Activated CD8-positive, alpha-beta memory T cell treated with anti-CD3 and anti-CD28 coated beads, Interleukin-2, amount 10 ng/mL, durations not matched to agents 7 days and 5 days (primary cell): ENCODE measurements at places on chromosomes 4 and X. TPM values are rescaled to one million over a fixed set of nuclear protein-coding genes. Genes with fewer than 3 reads are reported as not detected.
A peak's percentile ranks its signal among the peaks of the same experiment; 100 is the strongest.

SMIM10 gene
- total RNA-seq, result 1.1 TPM

DNA sequence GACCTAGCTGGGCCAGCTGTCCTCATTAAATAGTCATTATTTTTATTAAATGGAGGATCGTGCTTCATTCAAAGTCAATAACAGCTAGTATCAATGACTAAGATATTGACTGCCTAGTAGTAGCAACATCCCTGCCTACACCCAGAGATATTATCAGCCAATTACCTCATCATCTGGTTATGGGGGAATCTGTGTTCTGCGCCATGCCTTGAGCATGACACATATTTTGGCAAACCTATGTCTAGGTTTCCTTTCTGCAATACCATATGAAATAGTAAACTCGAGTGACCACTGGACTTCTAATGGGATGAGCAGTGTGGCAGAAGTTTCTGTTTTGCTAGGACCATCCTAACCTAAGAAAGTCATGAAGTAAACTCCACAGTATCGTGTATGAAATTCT, 50.0 kb upstream of the AADAT start:
- peaks cover 2% of the 10 kb centered on the region for H3K27me3 ChIP-seq
- H3K4me3 ChIP-seq, result no peak overlapping the region
- H3K36me3 ChIP-seq, result no peaks in the 10 kb centered on the region

DNA sequence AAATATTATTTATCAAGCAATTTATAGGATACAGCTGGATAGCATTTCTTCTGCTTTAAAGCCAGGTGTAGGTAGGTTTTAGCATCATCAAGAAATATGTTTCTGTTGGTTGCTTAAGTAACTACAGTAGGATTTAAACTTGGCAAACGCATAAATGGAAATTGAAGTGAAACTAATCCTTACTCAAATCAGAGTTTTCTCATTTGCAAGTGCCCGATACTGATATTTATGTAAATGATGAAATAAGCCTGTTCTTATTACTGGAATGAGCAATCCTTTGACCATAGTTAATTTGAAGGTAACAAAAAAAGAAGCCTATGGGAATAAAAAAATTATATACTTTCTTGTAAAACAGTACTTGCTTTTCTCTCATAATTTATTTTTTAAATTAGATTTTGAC, 23.2 kb upstream of the PIGA start:
- DNase-seq, result no peak
- no peaks in the 10 kb centered on the region for H3K36me3 ChIP-seq

- peaks cover 10% of the 10 kb centered on the region for H3K4me1 ChIP-seq
- no peaks in the 10 kb centered on the region for H3K27me3 ChIP-seq
- peaks cover 8% of the 10 kb centered on the region for H3K36me3 ChIP-seq
Observed at GRCh38 chr4:4420421-4420820, 33.5 kb downstream of the NSG1 start.

ZCCHC18 gene
- 3.9 TPM for total RNA-seq

CCNA2 gene
- 125 TPM for total RNA-seq

ZGRF1 gene
- 59.5 TPM for total RNA-seq

DNA sequence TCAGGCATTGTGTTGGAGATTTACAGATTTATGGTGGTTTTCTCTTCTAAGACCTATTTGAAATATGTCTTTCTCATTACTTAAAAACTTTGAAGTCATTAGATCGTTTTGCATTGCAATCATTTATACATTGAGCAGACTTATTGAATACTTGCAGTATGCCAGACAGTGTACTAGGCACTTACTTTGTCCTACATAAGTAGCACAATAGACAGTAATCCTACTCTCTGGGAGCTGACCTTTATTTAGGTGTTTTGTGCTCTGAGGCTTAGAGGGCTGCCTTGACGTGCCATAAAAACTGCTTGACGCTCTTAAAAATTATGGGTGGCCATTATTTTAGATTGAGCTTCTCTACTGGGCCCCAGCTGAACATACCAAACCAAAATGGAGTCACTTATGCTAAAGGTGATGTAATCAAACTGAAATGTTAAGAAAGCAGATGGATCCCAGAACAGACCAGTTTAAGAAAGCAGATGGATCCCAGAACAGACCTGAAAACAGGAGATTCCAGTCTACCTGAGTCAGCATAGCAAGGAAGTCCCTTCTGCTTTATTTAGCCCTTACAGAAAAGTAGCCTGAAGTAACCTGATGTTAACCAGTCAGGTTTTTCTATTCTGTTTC, 42.4 kb downstream of the PTTG2 start:
- DNase-seq, result no peak
- H3K27me3 ChIP-seq, result no peaks in the 10 kb centered on the region
- peaks cover 18% of the 10 kb centered on the region for H3K4me1 ChIP-seq
- H3K36me3 ChIP-seq, result peaks cover 4% of the 10 kb centered on the region

GRCh38 chr4:33085709-33086108, 2365.5 kb downstream of the PCDH7 start:
- no peaks in the 10 kb centered on the region for H3K36me3 ChIP-seq
- H3K4me3 ChIP-seq, result no peak overlapping the region
- no peak overlapping the region for H3K27ac ChIP-seq
- H3K27me3 ChIP-seq, result no peaks in the 10 kb centered on the region
- DNase-seq, result no peak

DNA sequence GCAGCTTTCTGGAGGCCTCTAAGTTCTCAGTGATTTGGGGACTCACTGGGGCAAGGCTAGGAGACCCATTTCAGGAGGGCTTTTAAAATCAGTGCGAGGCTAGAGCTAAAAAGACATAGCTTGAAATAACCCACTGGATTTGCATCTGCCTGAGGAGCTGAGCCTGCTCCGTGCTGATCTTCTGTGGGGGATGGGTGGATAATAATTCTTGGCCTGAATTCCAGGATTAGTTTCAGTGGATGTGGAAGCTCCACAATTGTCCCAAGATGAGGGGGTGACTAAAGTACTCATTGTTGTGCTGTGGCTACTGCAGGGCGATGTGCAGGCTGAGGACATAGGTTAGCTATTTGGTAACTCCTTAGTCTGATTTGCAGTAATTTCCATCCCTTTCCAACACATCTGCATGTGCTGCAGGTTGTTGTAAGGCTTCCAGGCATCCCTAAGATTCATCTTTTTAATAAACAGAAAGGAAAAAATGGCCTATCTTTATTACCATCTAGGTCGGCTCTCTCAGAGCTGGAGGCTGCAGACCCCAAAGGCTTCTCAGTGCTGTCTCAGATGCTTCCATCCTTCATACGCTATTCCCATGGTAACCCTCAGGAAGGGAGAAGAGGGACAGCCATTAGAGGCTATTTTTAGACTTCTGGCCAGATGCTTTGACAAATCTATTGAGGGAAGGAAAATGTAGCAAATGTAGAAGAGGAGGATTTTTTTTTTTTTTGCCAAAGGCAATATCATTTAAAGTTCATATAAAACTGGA, 63.4 kb downstream of the GRXCR1 start:
- H3K27ac ChIP-seq, result no peak overlapping the region
- no peaks in the 10 kb centered on the region for H3K27me3 ChIP-seq
- no peaks in the 10 kb centered on the region for H3K36me3 ChIP-seq
- no peaks in the 10 kb centered on the region for H3K4me1 ChIP-seq
- H3K4me3 ChIP-seq, result no peak overlapping the region
- DNase-seq, result no peak

GPRASP1 gene
- total RNA-seq, result 1.7 TPM

- no peak for DNase-seq
- no peak overlapping the region for H3K27ac ChIP-seq
- H3K4me3 ChIP-seq, result no peak overlapping the region
- no peaks in the 10 kb centered on the region for H3K4me1 ChIP-seq
- no peaks in the 10 kb centered on the region for H3K27me3 ChIP-seq
Observed at GRCh38 chr4:13207226-13207625, 276.9 kb downstream of the RAB28 start.

GRCh38 chr4:2666722-2667247, 89.4 kb downstream of the TNIP2 start:
- peak overlapping the region; percentile 74 for H3K4me3 ChIP-seq
- no peak for DNase-seq
- H3K4me1 ChIP-seq, result peaks cover 36% of the 10 kb centered on the region
- H3K36me3 ChIP-seq, result peaks cover 38% of the 10 kb centered on the region
- peak overlapping the region; percentile 88 for H3K27ac ChIP-seq

- no peaks in the 10 kb centered on the region for H3K27me3 ChIP-seq
- peaks cover 20% of the 10 kb centered on the region for H3K36me3 ChIP-seq
- H3K4me3 ChIP-seq, result peak overlapping the region; percentile 28
- peaks cover 45% of the 10 kb centered on the region for H3K4me1 ChIP-seq
- peak overlapping the region; percentile 67 for H3K27ac ChIP-seq
Observed at GRCh38 chr4:26088433-26088928, 174.5 kb downstream of the SMIM20 start.

DNA sequence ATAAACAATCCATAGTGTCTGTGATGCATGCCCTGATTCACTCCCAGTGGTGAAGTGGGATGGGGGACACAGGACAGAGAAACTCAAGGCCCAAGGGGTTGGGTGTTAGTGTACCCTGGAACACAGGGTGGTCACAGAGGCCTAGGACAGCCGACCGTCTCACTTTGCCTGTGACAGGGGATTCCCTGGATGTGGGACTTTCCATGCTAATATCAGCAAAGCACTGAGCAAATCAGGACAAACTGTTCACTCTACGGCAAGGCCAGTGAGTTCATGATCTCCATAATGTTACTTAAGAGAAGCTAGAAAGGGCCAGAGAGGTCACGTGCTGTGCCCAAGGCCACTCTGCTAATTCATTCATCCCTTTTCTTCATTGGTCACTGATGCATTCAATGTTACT, 158.7 kb upstream of the RBPJ start:
- H3K27ac ChIP-seq, result no peak overlapping the region
- H3K36me3 ChIP-seq, result peaks cover 25% of the 10 kb centered on the region
- DNase-seq, result no peak
- H3K4me1 ChIP-seq, result peaks cover 26% of the 10 kb centered on the region
- H3K27me3 ChIP-seq, result no peaks in the 10 kb centered on the region
- H3K4me3 ChIP-seq, result no peak overlapping the region

GRCh38 chr4:98566361-98567008, 91.9 kb downstream of the TSPAN5 start:
- H3K27ac ChIP-seq, result no peak overlapping the region
- H3K4me3 ChIP-seq, result no peak overlapping the region
- H3K36me3 ChIP-seq, result peaks cover 16% of the 10 kb centered on the region
- DNase-seq, result no peak
- peaks cover 3% of the 10 kb centered on the region for H3K4me1 ChIP-seq

- no peaks in the 10 kb centered on the region for H3K36me3 ChIP-seq
- DNase-seq, result no peak
- H3K4me3 ChIP-seq, result no peak overlapping the region
Observed at GRCh38 chrX:124335598-124335997, 3.1 kb downstream of the TEX13D start.
